ENCODE measurements at places on chromosomes 2 and 18. TPM values are rescaled to one million over a fixed set of nuclear protein-coding genes. Genes with fewer than 3 reads are reported as not detected.

DNA sequence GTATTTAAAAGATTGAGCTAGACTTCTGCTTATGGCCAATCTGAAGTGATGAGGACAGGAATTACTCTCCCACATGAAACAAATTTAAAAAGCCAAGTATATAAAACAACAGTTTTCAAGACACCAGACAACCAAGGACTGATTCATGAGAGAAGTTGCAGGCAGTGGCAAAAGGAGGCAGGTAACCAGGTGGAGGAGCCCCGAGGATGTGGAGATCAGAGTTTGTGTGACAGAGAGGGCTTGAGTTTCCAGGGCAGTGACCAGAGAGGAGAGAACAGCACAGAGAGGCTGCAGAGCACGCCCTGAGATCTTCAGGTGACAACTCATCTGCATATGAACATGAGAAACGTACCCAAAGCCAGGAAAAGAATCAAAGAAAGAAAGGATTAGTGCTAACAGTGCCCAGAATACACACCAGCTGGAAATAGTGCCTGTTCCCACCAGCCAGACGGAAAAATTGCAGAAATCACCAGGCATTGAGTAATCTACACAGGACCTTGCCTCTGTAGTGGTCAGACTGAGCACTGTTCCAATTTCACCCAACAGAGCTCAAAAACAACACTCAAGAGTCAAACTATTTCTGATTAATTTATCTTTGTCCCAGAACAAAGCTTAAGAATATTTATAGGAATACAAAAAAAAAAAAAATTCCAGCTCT, 173.1 kb downstream of the SEPTIN10 start:
- DNase-seq = no peak

DNA sequence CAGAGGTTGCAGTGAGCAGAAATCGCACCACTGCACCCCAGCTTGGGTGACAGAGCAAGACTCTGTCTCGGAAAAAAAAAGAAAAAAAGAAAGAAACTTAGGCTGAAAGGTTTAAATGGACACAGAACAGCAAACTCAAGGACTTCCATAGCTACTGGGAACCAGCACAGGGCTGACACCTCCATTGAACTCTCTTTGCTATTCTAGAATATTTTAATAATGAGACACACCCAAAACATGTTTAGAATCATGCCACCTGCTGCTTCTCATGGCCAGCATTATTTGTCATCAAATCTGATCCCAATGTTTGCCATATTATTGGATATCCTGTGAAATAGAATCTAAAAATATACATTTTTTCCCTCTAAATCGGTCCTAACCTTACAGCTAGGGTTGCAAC, 42.7 kb upstream of the LTBP1 start:
- no peak for DNase-seq

The OR6B2 gene
- polyA plus RNA-seq = not detected

The GALNT14 gene
- polyA plus RNA-seq = 1.4 TPM

The DLX2 gene
- polyA plus RNA-seq = 0.04 TPM

GRCh38 chr2:216222650-216223352, 113.7 kb downstream of the XRCC5 start:
- peak; percentile 6 for DNase-seq

The DOCK10 gene
- 60.0 TPM for polyA plus RNA-seq

The AGPS gene
- 3.0 TPM for polyA plus RNA-seq

DNA sequence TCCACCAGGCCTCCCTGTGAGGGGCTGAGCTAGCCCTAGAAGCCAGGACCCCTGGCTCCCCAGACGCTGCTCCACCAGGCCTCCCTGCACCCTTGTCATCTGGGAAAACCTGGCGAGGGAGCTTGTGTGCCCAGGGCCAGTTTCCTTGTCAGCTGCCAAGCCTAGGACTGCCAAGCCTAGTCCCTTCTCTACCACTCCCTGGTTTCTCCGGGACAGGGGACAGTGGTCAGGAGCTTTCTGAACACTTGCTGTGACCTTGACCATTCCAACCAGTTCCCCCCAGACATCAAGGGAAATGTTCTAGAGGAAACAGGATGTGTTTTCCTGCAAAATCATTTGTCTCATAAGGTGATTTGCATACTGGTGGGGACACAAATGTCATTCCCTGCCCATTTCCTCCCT, 41.3 kb upstream of the MRPL33 start:
- no peak for DNase-seq

Data from B cell (primary cell).